ENCODE measurements at places on chromosomes 1 and 21.

DNA sequence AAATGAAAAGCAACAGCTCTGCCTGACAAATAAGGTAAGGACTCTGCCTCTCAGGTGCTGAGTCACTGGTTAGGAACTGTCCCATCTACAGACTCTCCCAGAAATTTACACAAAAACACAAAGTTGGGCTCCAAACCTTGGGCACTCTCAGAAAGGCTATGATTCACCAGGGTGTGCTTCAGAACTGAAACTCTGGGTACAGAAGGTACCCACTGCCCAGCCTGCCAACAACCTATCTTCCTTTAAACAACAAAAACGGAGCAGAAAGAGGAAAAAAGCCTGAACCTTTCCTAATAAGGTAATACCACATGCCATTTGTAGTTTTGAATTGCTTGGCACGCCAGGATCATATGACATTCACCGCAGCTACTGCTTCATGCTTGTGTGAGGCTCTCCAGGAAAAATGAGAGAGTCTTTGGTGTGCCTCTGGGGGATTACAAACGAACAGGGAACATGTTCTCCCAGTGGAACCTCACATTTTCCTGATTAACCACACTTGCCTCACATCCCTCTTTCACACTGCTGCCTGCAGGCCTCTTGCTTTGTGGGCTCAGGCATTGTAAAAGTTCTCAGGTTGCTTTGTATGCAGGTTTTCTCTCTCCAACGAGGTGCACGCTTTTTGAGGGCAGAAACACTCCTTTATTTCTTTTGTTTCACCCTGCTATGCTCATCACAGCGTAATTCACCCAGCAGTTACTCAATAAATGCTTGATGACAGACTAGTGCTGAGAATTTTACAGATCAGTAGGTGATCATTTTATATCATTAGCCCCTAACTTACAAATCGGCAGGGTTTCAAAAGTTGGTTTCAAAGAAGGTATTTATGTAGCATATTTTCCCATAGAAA, 65.1 kb downstream of the GADD45A start:
- DNase-seq: no peak

GRCh38 chr1:231844986-231845502, 218.5 kb downstream of the DISC1 start:
- DNase-seq: no peak

DNA sequence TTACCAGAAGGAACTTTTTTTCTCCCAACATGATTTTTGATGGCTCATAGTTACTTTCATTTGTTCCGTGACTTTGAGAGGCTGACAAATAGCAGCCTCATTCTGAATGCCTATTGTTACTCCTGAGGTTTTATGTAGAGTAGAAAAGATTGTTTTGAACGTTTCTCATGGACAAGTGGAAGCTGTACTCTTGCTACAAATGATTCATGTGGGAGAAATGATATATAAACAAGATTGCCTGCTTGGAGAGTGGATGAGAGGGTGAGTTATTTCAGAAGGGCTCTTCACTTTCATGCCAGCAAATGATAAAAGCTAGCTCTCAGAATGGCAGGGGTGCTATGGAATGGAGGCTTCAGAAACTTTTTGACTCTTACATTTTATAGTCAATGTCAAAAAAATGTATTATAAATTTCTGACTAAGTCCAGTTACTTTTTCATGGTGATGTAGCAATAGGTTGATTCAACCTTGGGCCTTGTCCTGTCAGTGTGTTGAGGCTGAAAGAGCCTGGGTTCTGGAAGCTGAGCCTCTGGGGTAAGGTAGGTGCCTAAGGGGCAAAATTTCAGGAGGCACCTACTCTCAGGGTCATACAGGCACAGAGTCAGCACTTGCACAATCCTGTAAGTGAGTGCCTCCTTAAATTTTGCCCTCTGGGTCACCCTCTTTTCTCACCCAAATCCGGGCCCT, 19.4 kb downstream of the JUN start:
- no peak for DNase-seq

GRCh38 chr1:78121710-78122109, 75.9 kb downstream of the GIPC2 start:
- DNase-seq: no peak

Data from hippocampal formation (tissue), 2 donors.